Urinary bladder (tissue), 4 donors: ENCODE measurements at places on chromosomes 16 and 17.

GRCh38 chr17:32723310-32723955, 153.5 kb downstream of the MYO1D start:
- DNase-seq = no peak

DNA sequence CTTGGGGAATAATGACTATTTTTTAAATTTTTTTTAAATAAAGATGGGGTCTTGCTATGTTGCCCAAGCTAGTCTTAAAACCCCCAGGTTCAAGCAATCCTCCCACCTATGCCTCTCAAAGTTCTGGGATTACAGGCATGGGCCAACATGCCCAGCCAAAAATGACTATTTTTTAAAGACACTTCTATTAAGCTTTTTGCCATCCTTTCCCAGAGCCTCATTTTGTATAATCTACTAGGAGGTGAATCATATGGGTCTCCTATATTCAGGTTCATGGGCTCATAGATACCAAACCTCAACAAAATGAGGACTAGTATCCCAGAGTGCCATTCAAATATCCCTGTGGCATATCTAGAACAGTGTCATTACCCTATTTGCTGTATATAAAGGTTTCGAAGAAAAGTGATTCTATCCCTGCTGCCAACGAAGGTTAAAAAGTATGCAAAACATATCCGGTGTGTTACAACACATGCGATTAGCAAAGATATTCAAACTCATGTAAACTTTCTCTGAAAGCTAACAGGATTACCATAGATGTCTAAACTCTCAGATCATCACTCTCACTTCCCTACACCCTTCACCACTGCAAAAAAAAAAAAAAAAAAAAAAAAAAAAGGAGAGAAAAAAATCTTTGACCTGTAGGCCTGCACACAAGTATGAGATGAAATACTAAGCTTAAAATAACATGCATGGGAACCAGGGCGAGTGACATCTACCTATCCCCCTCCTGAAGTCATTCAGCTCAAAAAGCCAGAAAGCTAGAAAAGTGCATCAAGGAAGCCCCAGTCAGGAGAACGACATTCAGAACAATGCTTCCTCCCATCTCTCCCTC, 23.5 kb downstream of the XPO6 start:
- DNase-seq = no peak

DNA sequence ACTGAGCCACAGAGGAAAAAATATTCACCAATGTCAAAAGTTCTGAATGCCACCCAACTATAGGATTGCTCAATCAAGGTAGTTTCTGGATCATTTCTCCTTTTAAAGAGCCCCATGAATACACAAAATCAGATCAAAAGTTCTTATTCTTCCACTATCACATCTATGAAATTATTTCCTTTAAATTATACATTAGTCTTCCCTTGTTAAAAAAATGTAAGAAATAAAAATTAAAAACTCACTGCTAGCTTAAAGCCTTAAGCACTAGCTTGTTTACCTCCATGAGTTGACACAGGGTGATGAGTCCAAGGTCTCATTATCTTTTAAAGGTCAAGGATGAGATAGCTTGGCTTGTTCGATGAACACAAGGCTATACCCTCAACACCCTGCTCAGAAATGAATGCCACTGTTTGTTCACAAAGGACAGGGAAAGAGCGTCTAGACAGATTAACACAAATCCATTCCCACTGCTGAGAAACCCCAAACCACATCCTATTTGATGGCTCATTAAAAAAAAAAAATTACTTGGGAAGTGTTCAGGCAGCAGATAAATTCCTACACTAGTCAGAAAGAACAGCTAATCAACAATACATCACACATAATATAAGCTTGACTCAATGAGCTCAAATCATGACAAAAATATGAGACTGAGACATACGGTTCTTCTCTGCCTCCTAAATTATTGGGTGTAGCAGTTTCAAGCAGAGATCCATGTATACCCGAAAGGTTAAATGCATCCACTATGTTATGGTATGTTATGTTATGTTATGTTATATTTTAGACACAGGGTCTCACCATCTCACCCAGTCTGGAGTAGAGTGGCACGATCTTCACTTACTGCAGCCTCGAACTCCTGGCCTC, 118.9 kb downstream of the PARN start:
- DNase-seq = no peak

DNA sequence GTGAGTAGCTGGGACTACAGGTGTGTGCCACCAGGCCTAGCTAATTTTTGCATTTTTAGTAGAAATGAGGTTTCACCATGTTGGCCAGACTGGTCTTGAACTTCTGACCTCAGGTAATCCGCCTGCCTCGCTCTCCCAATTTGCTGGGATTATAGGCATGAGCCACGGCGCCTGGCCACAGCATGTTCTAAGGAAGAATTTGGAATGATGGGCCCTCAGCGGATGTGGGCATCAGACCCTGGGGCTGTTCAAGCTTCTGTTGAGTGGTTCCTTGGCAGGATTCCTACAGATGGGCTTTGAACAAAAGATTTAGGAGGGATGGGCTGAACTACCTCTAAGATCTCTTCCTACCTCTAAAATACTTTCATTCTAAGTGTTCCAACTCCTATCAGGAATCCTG, 4.1 kb downstream of the PRPSAP2 start:
- DNase-seq = no peak

GRCh38 chr16:7366041-7366440, 33.4 kb downstream of the RBFOX1 start:
- no peak for DNase-seq

GRCh38 chr17:27155866-27156265, 138.0 kb upstream of the WSB1 start:
- no peak for DNase-seq

GRCh38 chr16:83300326-83300725, 507.5 kb upstream of the HSBP1 start:
- DNase-seq = no peak

DNA sequence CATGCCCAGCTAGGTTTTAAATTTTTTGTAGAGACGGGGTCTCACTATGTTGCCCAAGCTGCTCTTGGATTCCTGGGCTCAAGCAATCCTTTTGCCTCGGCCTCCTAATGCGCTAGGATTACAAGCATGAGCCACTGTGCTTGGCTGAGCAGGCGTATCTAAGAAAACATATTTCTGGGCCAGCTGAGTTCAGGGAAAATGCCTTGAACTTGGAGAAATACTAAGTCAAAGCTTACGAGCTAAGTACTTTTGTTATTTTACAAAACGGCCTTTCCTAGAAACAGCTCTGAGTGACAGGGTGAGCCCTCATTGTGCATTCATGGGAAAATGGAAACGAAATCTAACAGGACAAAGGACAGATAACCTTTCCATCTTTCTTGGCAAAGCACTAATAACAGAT, 24.7 kb downstream of the DNAI2 start:
- DNase-seq = no peak

GRCh38 chr16:54579106-54579728, 292.6 kb upstream of the IRX3 start:
- DNase-seq = no peak

- no peak for DNase-seq
Observed at GRCh38 chr16:50038756-50039529, 13.9 kb downstream of the CNEP1R1 start.

GRCh38 chr16:15592324-15592723, 50.6 kb downstream of the MARF1 start:
- no peak for DNase-seq

DNA sequence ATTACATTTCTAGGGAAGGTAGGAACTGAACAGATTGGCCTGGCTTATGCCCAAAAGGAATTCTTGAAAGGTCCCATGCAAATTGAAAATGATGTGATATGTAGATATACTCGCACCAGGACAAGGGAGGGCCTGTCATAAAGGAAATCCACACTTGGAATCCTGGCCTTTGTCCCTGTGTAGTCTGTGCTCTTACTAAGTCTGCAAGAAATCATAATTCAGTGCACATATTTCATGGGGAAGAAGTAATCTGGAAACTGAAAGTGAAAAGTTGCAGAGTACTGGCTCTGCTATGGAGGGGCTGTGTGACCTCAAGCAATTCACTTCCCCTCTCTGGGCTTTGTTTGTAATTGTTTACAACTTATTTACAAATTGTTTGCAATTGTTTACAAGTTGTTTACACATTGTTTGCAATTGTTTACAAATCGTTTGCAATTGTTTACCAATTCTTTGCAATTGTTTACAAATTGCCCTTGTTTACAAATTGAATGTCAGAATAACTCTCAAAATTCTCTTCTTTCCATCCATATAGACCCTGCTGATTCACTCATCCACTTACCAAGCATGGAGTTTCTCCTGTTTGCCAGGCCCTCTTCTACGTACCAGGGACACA, 12.9 kb downstream of the SCNN1G start:
- no peak for DNase-seq

GRCh38 chr17:81354954-81355347, 40.3 kb upstream of the BAHCC1 start:
- no peak for DNase-seq

GRCh38 chr16:2178321-2179106, 17.9 kb downstream of the CASKIN1 start:
- no peak for DNase-seq

DNA sequence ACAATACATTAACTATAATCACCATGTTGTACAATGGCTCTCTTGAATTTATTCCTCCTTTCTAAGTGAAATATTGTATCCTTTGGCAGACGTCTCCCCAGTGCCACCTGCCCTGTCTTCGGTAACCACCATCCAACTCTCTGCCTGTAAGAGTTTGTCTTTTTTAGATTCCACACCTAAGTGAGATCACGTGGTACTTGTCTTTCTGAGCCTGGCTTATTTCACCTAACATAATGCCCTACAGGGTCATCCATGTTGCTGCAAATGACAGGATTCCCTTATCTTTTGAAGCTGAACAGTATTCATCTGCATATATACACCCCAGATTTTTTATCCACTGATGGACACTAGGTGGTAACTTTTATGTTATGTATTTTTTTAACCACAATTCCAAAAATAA, 24.2 kb downstream of the ORC6 start:
- DNase-seq = no peak

DNA sequence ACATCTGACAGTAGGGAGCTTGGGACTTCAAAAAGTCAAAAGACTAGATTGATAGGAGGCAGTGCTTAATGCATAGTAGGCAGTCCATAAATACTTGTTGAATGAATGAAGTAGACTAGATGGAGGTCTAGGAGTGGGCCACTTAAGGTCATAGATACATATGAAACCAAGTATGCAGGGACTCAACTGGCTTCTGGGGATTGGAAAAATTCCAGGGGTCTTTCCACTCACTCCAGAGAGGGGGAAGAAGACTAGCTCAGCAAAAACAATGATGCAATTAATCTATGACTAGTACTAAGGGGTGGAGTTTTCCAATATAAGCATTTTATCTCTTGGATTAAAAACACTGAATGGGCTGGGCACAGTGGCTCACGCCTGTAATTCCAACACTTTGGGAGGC, 298.3 kb upstream of the XYLT1 start:
- no peak for DNase-seq

GRCh38 chr16:29743827-29744531, 1.8 kb downstream of the C16orf54 start:
- DNase-seq = no peak

GRCh38 chr17:64773836-64774761, 112.0 kb upstream of the SMURF2 start:
- DNase-seq = no peak

DNA sequence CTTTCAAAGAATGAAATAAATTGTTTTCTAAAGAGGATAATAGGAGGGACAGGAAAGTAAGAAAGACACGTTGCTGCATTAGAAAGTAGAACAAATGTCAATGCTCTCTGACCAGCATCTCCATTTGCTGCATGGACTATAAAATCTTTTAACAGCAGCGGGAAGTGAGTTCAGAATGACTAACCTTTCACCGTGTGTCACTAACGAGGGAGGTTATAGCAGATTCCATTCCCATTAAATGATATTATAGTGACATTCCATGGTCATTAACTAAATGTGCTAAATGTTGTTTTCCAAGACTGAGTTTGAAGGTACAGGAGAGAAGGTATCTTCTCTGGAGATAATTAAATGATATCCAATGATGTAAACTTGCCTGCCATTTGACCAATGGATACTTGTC, 127.1 kb upstream of the HS3ST3A1 start:
- DNase-seq = no peak

GRCh38 chr16:51149251-51149661, 1.8 kb downstream of the SALL1 start:
- DNase-seq = no peak

- DNase-seq = no peak
Observed at GRCh38 chr17:28689011-28689410, 22.7 kb downstream of the PROCA1 start.

DNA sequence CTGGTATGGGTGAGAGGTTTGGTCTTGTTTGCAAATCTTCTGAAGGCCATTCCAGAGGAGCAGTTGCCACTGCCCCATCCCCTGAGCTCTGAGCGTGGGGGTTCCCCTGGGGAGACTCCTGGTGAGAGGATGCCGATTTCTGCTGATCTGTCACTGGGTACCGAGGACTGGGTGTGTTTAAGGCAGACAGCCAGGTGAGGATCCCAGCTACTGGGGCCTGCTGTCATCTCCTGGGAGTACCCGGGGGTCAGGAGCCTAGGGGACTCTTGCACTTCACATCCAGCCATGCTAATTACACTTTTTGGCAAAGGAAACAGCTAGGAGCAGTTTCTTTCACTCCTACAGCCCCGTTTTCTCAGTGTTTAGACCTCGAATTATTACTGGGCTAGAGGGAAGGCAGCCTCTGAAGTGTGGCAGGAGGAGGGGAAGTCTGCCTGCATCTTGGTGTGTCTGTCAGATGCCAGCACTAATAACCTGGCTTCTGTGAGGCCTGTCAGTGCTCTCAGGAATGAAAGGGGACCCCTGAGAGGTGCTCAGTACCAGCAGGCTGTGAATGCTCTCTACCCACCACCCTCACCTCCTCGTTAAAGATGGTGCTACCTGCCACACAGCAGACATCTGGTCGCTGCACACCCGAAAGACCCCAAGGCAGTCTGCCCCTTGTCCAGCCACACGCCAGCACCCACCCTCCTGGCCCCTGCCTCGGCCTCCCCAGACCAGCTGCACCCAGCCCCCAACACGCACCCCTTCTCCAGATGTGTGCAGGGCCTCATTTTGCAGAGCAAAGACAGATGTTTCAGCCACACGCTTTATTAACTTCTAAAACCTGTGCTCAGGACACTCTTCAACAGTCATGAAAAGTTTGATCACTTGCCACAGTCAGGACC, 43.2 kb downstream of the SNX20 start:
- DNase-seq = no peak

- no peak for DNase-seq
Observed at GRCh38 chr17:74392848-74393247, 25.5 kb downstream of the GPR142 start.

GRCh38 chr17:16052486-16052885, 52.9 kb downstream of the TTC19 start:
- no peak for DNase-seq

- no peak for DNase-seq
Observed at GRCh38 chr17:21400816-21401593, 24.8 kb downstream of the KCNJ12 start.

GRCh38 chr17:63624531-63624880, 2.3 kb downstream of the MAP3K3 start:
- DNase-seq = no peak
